ENCODE measurements at places on chromosomes 6 and 20.

DNA sequence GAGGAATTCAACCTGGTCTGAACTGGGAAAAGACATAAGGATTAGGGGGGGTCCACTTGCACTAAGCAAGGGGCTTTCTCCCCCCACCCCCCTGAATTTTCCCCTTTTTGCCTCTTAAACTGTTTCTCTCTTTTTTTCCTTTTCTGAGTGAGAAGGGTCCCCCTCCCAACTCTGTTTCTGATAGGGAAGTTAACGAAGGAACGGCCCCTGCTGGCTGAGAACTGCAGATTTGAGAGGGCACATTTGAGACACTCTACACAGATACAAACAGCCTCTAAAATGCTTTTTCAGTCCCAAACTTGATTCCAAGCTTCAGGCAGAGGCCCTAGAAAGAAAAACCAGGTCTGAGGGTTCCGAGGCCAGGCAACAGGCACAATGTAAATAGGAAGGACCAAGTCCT, 91.7 kb downstream of the JARID2 start:
- DNase-seq: no peak

- DNase-seq: no peak
Measured at GRCh38 chr20:7924692-7925091, 15.6 kb downstream of the HAO1 start.

DNA sequence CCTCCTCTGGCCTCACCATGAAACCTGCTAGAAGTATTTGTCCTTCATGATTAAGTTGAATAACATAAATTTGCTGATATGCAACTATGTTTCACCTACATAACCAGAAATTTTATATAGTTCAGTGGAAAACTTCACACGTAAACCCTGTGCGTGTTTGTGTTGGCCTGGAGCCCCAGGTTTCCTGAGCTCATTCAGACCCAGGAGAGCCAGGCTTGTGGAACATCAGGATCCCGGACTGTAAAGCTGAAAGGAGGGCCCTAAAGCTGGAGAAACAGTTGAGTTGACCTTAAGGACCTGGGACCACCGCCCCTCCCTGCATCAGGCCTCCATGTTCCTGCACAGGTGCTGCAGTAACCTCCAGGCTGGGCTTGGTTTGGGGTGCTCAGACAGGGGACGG, 3.1 kb upstream of the SPATS1 start:
- no peak for DNase-seq

- peak; percentile 68 for DNase-seq
Measured at GRCh38 chr6:41937861-41938574, 3.6 kb downstream of the CCND3 start.

- no peak for DNase-seq
Measured at GRCh38 chr6:5108536-5109150, 23.5 kb downstream of the PPP1R3G start.

DNA sequence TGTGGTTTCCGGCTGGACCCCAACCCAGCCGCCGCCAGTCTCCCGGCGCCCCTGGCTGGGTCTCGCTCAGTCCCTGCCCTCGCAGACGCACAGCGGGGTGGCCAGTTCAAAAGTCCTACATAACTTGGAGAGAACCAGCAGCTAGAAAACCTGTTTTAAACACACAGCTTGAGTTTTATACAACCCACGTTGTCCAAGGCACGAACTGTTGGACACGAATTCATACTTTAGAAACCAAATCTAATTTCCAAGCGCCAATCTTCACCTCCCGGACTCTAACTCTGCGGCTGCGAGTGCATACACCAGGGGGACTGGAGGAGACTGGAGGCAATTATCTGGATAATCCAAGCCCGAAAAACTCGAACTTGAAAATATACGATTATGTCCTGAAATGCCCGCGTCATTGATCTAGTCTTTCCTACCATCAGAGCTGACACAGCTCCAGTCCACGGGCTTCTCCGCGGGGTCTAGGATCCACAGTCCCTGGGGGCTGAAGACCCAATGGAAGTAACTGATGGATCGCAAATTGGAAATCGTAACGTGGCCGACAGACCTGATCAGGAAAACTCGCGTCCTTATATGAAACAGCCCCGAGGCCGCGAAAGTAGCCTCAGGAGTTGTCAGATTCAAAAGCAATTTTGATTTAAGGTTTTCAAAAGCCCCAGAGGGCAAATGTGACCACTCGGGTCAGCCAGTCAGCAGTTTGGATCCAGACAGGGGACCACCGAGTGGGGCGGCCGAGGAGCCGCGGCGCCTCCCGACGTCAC, 843 bp upstream of the HEY2 start:
- no peak for DNase-seq

DNA sequence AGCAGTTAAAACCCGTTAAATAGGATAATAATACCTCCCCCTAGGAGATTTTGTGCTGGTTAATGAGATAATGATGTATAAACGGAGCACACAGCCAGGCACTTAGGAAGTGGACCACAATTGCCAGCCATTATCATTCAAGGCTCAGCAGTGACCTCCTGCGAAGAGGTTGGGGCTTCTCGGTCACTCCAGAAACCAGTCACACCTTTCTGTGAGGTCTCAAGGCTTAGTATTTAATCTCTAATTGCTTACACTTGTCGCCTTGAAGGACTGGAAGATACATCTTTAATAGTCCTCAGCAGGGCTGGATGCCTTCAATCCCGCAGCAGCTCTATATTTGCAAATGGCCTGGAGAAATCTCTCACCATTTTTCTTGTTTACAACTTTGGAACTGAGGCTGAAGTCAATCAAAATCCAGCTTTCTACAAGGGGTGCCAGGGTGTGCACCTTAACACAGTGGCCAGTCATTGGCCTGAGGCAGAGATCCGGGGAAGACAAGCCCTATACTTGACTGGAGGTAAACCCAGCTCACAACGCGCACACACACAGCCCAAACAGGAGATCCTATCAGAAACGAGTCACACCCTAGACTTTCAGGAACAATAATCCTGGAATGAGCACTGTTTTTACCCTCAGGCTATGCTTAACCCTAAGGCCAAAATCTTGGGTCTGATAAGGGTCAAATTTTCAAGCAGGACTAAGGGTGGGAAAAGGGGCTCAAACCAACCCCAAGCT, 1.2 kb downstream of the POU5F1 start:
- DNase-seq: no peak

GRCh38 chr20:32350421-32350820, 7.7 kb upstream of the ASXL1 start:
- DNase-seq: no peak

DNA sequence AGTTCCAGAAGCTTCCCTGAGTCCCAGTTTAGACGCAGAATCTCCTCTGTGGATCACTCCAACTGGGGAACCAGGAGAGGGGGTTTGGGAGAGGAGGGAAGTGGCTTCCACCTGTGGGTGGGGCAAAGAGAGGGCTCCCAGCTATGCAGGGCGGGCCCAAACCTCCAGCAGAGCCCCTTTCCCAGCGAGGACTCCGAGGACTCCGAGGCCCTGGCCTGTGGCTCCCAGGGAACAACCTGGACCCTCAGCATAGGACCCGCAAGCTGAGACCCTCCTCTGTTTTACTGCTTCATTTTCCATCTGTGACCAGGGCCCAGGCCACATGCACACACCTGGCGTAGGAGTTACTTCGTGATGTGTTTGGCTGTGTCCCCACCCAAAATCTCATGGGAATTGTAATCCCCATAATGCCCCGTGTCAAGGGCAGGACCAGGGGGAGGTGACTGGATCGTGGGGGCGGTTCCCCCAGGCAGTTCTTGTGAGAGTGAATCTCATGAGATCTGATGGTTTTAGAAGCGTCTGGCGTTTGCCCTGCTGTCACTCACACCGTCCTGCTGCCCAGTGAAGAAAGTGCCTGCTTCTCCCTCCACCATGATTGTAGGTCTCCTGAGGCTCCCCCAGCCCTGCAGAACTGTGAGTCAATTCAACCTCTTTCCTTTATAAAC, 27.9 kb downstream of the NTSR1 start:
- DNase-seq: no peak

- DNase-seq: no peak
Measured at GRCh38 chr6:11224252-11224965, 8.1 kb downstream of the NEDD9 start.

DNA sequence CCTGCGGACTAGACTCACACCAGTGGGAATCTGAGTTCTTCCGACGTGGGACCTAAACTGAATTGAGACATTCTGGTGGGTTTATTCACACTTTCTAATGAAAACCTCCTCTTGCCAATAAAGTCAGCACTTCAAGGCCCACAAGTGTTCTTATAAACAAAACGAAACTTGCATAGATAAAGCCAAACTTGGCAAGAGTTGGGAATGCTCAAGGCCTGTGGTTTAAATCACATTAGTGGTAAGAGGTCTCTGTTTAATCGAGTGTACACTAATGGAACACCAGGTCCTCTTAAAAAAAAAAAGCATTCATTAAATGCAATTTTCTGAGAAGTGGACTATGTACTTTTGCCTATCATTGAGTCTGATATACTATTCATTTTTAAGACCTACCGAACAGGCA, 143.3 kb downstream of the SMOC2 start:
- DNase-seq: no peak

GRCh38 chr20:17014217-17014616, 212.6 kb upstream of the PCSK2 start:
- DNase-seq: no peak

DNA sequence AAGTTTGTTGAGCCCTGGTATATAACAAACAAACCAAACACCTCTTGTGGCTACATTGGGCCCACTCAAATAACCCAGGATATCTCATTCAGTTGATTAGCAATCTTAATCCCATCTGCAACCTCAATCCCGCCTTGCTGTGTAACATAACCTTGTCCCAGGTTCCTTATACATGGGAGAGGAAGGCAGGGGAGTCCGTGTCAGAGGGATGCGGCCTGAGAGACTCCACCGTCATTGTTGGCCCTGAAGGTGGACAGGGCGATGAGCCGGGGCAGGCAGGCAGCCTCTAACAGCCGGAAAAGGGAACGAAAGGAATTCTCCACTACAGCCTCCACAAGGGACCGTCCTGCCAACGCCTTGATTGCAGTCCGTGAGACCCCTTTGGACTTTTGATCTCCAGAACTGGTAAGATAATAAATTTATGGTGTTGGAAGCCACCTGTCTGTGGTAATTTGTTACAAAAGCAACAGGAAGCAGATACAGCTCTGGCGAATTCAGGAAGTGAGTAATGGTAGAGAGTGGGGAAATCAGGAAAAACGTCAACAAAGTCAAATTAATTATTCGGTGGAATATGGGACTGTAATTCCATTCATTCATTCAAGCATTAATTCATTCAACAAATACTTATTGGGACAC, 124.5 kb upstream of the SALL4 start:
- DNase-seq: no peak

DNA sequence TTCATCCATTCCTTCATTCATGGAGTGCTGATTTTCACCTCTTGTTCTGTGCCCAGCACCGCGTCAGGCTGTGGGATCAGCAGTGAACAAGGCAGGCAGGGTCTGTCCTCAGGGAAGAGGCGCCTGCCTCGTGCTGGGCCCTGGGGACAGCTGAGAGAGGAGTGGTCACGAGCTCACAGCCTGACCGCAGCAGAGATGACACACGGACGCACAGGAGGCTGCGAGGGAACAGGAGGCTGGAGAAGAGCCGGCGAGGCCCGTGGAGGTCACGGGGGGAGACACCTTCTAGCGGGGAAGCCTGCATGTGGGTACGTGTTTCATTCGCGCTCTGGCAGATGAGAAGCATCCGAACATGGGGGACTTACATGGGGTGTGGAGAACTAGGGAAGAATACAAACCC, 27.5 kb downstream of the PXDC1 start:
- no peak for DNase-seq
